ENCODE measurements at places on chromosomes 7 and 10. TPM values are rescaled to one million over a fixed set of nuclear protein-coding genes. Genes with fewer than 3 reads are reported as not detected.

Gene PBLD
- 11.3 TPM for total RNA-seq

Gene HHEX
- total RNA-seq: 2.9 TPM

Gene GRM3
- 7.2 TPM for total RNA-seq

Gene TMEM273
- 11.9 TPM for total RNA-seq

Gene HOXA1
- 0.44 TPM for total RNA-seq

Gene CPVL
- 7.9 TPM for total RNA-seq

Gene BICC1
- 34.4 TPM for total RNA-seq

Gene RNF32
- total RNA-seq: 10.7 TPM

Gene IFIT1B
- total RNA-seq: 1.0 TPM

Gene SKIDA1
- total RNA-seq: 11.4 TPM

Gene SPAM1
- total RNA-seq: not detected

Gene LEP
- total RNA-seq: not detected

Measured in camera-type eye (tissue), 1 donor.